ENCODE measurements at places on chromosomes 12 and 14.

DNA sequence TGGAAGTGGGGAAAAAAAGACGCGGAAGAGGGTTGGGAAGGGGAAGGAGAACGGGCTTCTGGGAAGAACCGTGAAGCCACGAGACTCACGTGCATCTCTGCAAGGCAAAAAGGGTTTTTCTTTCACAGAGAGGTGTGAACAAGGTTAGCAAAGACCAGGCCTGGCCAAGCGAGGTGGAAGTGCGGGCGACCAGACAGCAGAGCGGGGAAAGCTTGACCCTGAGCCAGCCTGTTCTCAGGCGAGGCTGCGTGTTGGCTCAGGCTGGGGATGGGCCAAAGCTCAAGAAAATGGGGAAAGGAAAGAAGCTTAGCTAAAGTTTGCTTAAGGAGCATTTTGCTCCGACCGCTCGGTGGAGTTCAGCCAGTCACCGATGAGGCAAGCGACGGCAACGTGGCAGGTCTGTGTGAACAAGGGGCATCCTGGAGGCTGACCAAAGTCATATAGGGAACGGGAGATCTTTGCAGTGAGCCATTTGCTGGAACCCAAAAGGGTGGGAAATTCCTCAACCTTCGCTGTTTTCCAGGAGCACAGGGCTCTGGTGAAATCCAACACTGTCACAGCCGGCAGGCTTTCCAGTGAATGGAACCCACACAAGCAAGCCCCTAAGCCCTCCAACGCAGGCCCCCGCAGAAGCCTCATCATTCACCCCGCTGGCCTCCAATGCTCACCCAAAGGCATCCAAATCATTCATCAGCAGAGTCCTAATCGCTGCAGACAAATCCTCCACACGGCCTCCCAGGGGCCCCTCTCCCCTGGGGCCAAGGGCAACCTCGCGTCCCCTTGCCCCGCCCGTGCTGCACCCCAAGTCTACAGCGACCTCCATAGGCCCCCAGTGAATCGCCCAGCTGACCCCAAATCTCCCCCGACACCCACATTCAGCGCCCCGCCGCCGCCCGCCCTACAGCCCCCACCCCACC lies 754 bp downstream of the ZNF605 start:
- no peak for DNase-seq

DNA sequence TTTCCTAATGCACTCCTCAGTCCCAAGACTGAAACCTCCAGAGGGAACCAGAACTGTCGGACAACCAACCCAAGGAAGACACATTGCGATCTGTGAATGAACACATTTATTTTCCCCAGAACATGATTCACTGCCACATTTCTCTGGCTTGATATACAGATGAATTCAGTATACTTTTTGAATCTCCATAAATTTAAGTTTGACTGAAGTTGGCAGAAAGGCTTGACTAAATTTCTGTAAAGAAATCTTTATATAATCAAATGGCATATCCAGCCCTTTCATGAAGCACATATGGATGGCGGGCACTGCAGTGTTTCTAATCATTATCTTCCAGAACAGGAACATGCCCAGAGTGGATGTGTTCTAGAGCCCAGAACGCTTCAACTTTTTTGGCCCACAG lies 56.7 kb downstream of the DCAF5 start:
- no peak for DNase-seq

DNA sequence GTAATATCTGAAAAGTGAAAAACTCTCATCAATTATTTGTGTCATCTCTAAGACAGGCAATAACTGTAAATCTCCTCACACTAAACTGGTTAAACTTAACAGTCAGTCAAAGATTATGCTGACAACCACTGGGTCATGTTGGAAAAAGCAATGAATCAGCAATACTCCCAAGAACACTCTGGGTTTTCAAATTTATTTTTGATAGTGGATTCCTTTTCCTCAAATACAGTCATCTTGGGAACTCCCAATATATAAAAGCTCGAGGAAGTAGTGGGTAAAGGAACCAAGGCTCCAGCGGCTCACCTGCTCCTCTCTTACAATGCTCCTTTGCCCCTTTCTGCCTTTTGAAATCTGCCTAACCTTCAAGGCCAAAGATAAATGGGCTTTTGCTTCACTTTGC lies 70.0 kb downstream of the ARMH4 start:
- DNase-seq: no peak

- DNase-seq: no peak
Measured at GRCh38 chr14:68487805-68488590, 304.9 kb downstream of the ZFP36L1 start.

GRCh38 chr12:3342051-3342450 lies 149.0 kb upstream of the PRMT8 start:
- DNase-seq: no peak

DNA sequence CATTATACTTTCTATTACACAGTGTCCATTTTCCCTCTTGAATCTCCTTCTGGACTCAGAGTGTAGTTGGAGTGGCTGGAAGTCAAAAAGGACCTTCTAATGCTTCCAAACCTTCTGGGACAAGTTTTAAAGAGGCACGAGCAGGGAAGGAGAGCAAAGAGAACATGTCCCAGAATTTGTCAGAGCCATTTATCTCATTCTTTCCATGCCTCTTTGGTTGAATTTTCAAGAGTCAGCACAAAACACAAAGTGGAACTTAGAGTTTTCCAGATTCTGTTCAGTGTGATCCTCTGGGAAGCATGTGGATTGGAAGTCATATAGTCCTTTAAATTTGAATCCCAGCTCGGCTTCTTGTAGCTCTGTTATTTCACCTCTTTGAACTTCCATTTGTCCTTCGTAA lies 138.2 kb upstream of the PWP1 start:
- DNase-seq: no peak

- DNase-seq: no peak
Measured at GRCh38 chr14:105337966-105338741, 23.6 kb downstream of the PACS2 start.

DNA sequence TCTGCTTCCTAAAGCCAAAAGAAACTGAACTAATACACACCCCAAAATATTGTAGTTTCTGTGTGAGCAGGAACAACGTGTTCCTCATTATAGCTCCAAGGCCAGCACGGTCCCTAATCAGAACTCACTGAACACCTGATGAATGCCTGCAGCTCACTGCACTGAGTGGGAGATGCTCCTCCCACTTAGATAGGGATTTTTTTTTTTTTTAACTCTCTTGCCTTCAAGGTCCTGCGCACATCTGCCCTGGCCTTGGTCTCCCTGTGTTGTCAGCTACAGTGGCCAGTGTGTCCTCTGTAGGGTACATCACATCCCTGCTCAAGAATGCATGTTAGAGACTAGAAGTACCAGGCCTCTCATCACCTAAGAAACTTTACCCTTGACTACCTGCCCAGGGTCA lies 44.3 kb upstream of the TMPO start:
- no peak for DNase-seq

DNA sequence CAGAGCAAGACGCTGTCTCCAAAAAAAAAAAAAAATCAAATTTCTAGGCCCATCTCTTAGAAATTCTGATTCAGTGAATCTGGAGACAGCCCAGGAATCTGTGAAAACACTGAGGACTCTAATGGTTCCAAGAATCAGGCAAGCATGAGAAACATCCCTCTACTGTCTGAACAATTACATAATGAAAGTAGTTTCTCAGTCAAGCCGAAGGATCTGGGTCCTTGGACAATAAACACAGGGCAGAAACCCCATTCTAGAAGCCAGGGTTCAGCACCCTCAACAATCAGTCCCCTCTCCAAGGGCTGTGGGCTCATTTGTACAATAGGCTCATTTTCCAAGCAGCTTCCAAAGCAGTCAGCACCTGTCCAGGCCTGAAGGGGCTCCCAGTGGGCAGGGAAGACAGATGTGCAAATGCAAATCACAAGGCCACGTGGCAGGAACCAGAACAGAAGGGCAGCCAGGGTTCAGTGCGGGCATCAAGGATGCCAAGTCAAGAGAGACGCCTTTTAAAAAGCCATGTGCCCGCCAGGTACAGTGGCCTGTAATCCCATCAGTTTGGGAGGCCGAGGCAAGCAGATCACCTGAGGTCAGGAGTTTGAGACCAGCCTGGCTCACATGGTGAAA lies 96.1 kb downstream of the KSR2 start:
- DNase-seq: no peak

- no peak for DNase-seq
Measured at GRCh38 chr12:52256584-52256935, 17.9 kb upstream of the KRT86 start.

GRCh38 chr12:56358836-56359532 lies 923 bp downstream of the STAT2 start:
- no peak for DNase-seq

- DNase-seq: no peak
Measured at GRCh38 chr12:26878661-26879119, 45.7 kb upstream of the ITPR2 start.

- DNase-seq: no peak
Measured at GRCh38 chr14:96206461-96206860, 1.8 kb downstream of the BDKRB2 start.

DNA sequence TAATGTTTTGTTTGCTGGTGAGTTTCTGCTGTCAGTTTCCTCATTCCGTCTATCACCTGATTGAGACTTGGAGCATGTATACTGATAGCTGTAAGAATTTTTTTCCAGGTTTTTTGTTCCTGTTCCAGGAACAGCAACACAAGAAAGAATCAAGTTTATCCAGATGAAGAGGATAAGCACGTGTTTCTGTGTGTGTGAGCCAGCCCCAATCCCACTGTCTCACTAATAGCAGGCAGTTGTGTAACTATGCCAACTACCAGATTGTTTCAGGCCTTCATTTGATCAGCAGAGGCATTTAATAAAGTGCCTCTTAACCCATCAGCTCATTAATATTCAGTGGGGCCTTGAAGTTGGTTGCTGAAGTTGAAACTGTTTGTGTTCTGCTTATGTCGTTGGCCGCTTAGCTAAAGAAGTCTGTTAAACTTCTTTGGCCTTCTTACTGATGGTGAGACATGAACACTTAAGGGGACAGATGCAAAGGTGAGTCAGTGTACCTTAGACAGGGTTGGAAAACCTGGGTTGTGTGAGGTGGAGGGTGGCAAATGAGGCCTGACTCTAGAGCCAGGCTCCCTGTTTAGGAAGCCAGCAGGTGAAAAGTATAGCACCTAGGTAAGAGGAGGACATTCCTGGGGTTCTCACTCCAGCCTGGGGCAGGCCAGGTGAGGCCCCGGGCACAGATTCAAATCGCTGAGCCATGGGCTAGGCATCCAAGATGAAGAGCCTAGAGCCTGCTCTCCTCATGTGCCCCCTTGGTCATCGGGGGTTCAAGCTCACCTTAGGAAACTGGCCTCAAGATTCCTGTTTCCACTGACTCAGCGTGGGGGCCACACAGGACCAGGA lies 3.7 kb downstream of the ANKRD13A start:
- DNase-seq: no peak

DNA sequence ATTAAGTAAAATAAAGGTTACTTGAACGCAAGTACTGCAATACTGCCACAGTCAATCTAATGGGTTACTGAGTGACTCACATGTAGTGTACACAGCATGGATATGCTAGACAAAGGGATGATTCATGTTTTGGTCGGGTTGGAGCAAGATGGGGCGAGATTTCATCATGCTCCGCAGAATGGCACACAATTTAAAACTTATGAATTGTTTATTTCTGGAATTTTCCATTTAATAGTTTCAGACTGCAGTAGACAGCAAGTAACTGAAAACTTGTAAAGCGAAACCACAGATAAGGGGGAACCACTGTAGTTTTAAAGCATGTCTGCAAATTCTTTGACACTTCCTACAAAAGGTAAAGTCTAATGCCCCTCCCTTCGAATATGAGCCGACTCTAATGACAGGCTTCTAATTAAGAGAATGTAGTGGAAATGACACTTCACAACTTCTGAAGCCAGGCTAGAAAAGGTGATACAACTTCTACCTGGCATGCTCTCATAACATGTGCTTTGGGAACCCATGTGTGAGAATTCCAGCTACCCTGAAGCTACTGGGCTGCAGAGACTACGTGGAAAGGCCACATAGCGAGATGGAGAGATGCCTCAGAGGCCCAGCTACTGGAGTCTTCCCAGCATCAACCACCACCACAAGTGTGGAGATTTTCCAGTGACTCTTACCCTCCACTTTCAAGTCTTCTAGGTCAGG lies 13.9 kb upstream of the TCP11L2 start:
- no peak for DNase-seq

GRCh38 chr12:102765736-102766135 lies 151.3 kb downstream of the PAH start:
- no peak for DNase-seq

Data from stimulated activated CD8-positive, alpha-beta memory T cell treated with anti-CD3 and anti-CD28 coated beads, Interleukin-7, amount 100 ng/mL, for 24 hours (primary cell).